ENCODE measurements at places on chromosomes 6 and 20.

GRCh38 chr6:168217880-168218537 lies 101.6 kb downstream of the DACT2 start:
- DNase-seq: no peak

DNA sequence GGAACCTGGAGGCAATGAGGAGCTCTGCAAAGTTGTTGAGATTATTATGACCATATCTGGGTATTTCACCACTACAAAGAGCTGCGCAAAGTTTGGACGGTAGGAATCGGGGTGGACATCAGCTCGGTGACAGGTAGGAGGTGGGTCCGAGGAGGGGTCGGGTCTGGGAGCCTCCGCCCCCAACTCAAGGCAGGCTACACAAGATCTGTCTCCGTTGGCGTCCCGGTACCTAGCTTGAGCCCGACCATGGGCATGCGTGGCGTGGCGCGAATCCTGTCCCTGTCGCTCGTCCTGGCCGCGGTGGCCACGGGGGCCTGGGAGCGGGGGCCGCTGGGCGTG lies 40.2 kb upstream of the ZNFX1 start:
- DNase-seq: no peak

DNA sequence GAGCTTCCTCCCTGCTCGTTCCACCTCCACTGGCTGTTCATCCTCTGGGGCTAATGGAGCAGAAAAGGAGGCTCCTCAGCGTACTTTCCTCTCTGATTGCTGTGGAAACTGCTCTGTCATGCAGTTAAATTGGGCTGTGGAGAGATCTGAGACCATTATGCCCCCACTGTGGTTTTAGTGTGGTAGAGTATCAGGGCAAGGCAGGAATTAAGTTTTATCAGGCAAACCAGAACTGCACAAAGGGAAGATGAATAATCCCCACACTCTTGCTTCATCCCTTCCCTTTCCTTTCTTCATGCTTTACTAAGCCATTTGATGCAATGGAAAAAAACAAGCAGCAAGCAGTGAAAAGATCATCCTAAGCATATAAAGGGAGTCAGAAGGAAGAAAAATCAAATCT lies 11.9 kb upstream of the ME1 start:
- no peak for DNase-seq

DNA sequence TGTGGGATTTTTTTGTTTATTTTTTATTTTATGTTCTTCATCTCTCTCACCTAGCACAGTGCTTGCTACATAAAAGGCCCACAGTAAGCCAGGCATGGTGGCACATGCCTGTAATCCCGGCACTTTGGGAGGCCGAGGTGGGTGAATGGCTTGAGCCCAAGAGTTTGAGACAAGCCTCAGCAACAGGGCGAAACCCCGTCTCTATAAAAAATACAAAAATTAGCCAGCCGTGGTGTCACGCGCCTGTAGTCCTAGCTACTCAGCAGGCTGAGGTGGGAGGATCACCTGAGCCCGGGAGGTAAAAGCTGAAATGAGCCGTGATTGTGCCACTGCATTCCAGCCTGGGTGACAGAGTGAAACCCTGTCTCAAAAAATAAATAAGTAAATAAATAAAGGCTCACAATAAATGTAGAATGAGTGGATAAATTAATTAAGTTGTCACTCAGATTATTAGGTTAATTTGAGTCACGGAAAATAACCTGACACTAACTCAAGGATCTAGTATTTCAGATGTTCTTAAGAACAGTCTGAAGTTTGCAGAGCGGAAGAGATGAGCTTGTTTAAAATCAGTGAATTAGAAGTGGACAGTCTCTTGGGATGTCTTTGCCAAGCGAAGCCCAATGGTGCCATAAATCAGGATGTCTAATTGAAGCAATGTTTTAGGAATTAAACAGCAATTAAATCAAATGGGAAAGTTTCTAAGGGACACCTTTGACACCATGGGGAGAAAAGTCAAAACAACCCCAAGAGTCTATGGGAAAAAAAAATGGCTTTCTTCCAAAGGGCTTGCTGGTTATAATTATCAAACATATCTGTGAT lies 214.4 kb downstream of the ZNF217 start:
- no peak for DNase-seq

DNA sequence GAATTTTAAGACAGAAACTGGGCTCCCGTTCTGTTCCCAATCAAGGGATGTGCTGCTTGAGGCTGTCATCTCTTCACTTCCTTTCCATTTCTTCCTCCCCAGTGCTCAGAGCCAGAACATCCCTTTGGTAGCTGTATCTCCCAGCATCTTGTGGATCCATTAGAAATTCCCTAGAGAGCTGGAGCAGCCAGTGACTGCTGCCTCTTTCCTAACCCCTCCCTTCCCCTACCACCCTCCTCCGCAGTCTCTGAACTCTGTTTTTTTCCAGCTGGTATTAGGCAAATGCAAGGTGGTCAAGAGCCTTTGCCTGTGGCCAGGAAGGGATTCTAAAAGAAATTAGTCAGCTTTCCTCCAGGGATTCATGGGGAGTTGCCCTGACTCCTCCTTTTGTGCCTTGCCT lies 208.0 kb downstream of the EYA2 start:
- no peak for DNase-seq

DNA sequence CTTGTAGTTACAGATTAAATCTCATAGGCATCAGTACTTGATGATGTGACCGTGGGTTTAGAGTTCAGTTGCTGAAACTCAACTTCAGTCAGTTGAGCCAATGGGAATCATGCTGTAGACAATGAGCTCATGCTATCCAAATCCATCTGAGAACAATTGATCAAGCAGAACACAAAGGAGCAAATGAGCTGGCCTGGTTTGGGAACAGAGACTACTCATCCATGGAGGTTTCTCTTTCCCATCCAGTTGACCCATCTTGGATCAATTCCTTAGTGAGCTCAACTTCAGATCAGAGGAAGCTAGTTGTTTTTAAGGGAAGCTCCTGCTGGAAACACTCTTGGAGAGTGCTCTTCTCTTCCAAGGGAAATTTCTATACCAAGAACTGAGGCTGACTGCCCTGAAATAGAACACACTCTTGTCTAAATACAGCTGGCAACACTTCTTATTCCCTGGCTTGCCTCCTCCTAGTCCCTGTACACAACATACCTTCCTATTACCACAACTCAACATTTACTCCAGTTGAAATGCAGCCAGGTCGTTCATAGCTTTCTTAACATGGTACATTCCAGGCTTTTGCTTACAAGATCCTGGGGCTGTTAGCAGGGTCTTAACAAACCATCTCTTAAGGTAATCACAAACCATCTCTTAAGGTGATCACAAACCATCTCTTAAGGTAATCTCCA lies 203.9 kb upstream of the PRDM1 start:
- DNase-seq: no peak

DNA sequence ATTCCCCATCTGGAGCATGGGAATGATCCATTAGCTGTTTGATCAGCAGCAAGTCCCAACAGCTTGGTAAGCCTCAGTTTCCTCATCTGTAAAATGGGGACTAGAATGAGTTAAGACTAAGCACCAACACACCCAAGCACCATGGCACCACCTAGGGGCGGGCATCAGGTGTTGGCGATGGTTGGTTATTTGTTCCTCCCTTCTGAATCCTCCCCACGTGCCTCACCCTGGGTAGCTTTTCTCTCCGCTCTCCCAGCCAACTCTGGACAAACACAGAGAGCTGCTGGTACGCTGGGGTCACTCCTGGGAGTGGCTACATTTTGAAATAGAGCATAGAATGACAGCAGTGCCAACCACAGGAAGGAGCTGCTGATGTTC lies 13.3 kb upstream of the ITPR3 start:
- DNase-seq: no peak

- no peak for DNase-seq
These were observed 415.6 kb downstream of the GJA1 start for GRCh38 chr6:121851056-121851455.

- DNase-seq: peak; percentile 30
These were observed 209.7 kb downstream of the FARS2 start for GRCh38 chr6:5471044-5471443.

DNA sequence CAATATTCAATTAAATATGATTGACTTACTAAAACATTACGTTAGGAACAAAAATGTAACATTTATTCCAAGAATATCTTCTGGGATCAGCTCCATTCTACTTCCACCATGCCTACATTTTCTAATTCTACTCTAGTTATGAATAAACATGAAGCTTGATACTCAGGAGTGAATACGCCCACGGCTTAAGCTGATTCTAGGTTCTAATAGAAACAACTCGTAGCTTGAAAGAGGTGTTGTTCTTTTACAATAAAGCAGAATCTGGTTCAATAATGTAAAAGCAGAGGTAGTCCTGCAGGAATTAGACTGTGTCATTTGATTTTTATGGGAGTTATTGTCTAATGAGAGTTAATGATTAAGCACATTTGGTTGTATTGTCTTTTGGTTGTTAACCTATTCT lies 107.3 kb upstream of the OLIG3 start:
- no peak for DNase-seq

GRCh38 chr6:137794516-137795201 lies 72.4 kb upstream of the TNFAIP3 start:
- DNase-seq: no peak

DNA sequence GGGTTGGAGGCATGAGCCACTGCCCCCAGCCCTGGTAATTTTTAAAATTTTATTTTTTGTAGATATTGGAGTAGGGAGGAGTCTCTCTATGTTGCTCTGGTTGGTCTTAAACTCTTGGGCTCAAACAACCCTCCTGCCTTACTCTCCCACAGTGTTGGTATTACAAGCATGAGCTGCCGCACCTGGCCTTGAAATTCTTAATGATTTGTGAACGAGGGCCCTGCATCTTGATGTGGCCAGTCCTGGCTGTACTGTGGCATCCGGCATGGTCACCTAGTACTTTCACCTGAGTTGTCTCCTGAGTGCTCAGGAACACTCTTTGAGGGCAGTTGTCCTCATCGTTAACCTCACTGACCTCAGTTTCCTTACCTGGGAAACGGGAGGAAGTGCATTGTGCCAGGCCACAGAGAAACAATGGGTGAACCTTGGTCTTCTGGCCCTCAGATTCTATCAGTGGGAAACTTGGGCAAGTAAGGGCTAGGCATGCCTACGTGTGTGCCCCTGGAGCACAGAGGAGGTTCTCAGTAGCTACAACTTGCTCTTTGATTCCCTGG lies 19.5 kb downstream of the CEBPB start:
- DNase-seq: no peak

- DNase-seq: no peak
These were observed 2.5 kb downstream of the HDAC2 start for GRCh38 chr6:113968472-113968871.

- no peak for DNase-seq
These were observed 12.3 kb downstream of the C20orf173 start for GRCh38 chr20:35517125-35517524.

GRCh38 chr20:20204256-20204655 lies 151.9 kb downstream of the CFAP61 start:
- DNase-seq: no peak

DNA sequence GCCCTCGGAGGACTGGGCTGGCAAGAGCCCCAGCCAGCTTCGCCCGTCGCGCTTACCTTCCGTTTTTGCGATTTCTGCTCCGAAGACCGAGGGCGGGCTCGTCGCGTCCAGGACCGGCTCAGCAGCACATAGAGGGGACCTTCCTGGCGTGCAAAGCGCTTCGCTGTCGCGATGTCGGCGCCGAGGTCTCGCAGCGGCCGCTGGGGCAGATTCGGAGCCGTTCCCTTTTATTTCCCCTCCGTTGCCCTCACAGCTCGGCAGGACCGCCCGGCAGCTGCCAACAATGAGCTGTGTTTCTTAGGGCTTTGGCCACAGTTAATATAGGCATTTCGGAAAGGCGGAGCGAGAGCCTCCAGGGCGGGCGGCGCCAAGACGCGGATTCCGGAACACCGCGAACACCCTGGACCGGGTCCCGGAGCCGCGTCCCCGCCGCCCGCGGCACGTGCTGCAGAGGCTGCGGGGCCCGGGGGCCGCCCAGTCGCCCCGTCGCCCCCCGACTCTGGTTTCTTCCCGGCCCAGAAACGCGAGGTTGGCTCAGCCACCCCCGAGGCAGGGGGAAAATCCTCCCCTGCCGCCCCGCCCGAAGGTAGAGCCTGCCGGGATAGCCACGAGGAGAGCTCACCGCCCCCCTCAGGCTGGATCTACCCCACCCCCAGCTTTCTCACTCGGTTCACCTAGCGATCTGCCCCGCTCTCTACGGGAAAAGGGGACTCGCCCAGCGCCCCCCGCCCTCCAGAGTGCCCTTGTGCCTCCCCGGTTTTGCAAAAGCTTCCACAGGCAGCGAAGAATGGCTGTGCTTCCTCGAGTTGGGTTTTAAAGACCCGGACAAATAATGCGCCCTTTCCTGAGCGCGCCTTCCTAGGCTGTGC lies at the start of gene CITED2:
Gene CITED2 (minus strand): TSS at position 292 of the 869 bp plus-strand sequence. CDS start 704 bp downstream, outside the sequence.
- DNase-seq: peak; percentile 88

DNA sequence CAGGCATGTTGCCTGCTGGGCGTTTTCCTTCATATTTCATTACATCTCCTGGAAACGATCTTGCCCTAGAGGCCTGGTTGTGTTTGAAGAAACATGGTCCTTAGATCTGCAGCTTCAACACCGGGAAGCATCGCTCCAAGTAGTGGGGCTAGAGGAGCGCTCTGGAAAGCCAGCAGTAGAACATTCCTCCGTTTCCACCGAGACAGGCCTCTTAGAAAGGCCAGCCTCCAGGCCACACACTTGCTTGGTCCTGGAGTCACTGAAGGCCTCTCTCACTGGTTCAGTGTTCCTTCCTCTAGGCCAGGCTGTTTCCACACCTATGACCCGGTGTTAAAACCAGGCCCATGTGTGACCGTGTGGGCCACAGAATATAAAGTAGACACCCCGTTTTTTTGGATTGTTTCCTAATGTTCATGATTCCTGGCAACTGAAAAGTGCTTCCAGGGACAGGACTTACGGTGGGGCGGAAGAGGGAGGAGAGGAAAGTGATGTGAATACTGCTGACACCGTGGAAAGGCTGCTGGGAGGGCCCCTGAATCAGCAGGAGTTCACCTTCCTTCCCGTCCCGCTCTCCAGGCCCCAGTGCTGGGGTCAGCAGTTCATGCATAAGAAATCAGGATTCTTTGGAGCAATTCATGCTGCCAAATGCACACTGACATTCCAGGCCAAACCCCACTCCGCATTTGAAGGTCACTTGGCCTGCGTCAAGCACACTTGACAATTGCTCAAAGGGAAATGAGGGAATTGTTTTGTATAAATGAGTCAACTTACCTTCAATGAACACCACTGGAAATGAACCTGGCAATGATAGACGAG lies 83.8 kb downstream of the IYD start:
- no peak for DNase-seq

DNA sequence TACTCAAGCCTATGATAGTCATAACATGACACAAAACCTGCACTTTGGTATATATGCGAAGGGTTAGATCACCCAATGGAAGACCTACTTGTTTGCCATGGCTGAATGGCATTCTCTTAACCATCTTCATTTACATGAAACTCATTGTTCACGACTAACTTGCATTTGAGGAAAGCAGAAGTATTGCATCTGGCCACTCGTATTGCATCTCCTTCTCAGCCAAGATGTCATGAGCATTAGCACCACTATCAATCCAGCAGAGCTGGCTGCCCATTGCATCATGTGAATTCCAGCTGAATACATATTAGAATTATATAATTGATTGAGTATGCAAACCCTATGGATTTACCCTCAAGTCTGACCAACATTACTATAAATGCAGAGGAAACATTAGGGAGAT lies 390.2 kb downstream of the LAMA2 start:
- DNase-seq: no peak

- no peak for DNase-seq
These were observed 38.5 kb downstream of the SOD2 start for GRCh38 chr6:159654483-159655098.

Measured in stimulated activated CD4-positive, alpha-beta T cell treated with anti-CD3 and anti-CD28 coated beads, Interleukin-1b, Interleukin-23, amount 100 ng/mL, for 1 hour (primary cell).